ENCODE measurements at places on chromosomes 2 and 18. TPM values are rescaled to one million over a fixed set of nuclear protein-coding genes. Genes with fewer than 3 reads are reported as not detected.

GRCh38 chr18:44811572-44812125, 131.0 kb downstream of the SETBP1 start:
- no peak for DNase-seq
- H3K36me3 ChIP-seq: no peaks in the 10 kb centered on the region

DNA sequence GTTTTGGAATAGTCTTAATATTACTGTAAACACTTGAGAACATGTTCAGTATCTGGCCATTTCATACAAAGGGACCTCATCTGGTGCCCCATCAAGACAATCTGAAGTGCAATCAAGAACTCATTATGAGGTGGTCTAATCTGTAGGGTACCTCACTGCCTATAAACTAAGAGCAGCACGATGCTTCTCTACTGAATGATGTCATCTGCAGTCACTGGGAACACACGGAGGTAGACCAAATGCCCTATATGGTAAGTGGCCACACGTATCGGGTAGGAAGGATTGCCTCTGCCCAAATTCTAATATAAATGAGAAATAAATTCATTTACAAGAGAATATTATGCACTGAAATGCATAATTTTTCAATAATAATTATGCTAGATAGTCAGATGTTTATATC, 90.4 kb downstream of the SLC8A1 start:
- H3K36me3 ChIP-seq: no peaks in the 10 kb centered on the region
- H3K4me1 ChIP-seq: no peaks in the 10 kb centered on the region
- H3K27me3 ChIP-seq: no peaks in the 10 kb centered on the region
- no peak overlapping the region for H3K27ac ChIP-seq

IL37 gene
- 0.09 TPM for total RNA-seq

- DNase-seq: no peak
- no peak overlapping the region for H3K4me3 ChIP-seq
- no peaks in the 10 kb centered on the region for H3K27me3 ChIP-seq
- no peaks in the 10 kb centered on the region for H3K4me1 ChIP-seq
Measured at GRCh38 chr2:148201075-148202004, 180.4 kb downstream of the MBD5 start.

GRCh38 chr2:128162266-128162665, 71.3 kb downstream of the UGGT1 start:
- DNase-seq: no peak
- H3K36me3 ChIP-seq: peaks cover 52% of the 10 kb centered on the region
- no peak overlapping the region for H3K27ac ChIP-seq
- H3K4me3 ChIP-seq: no peak overlapping the region
- no peaks in the 10 kb centered on the region for H3K4me1 ChIP-seq
- H3K27me3 ChIP-seq: no peaks in the 10 kb centered on the region

TRIM54 gene
- total RNA-seq: 0.14 TPM

- no peak for DNase-seq
- no peaks in the 10 kb centered on the region for H3K36me3 ChIP-seq
Measured at GRCh38 chr18:36531636-36532035, 234.1 kb downstream of the FHOD3 start.

DOK6 gene
- 0.57 TPM for total RNA-seq

DNA sequence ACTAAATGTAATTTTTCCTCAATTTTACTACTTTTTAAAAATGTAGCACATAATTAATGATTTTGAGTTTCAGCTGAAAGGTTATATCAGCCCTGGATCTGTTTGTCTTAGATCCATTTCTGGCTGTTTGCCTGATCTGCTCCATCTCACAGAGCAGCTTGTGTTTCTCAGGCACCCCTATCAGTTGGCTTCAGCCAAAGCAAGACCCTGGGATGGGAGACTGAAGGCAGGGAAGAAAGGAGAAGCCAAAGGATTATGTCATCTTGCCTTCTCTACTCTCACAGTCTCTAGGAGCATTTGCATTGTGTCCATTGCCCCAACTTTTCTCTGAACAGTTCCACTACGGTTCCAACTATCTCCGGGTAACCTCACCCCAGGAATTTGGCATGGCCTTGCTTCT, 110.5 kb downstream of the CCDC148 start:
- no peaks in the 10 kb centered on the region for H3K27me3 ChIP-seq
- H3K4me3 ChIP-seq: no peak overlapping the region
- DNase-seq: no peak
- no peaks in the 10 kb centered on the region for H3K36me3 ChIP-seq

DCDC2C gene
- 0.38 TPM for total RNA-seq

DNA sequence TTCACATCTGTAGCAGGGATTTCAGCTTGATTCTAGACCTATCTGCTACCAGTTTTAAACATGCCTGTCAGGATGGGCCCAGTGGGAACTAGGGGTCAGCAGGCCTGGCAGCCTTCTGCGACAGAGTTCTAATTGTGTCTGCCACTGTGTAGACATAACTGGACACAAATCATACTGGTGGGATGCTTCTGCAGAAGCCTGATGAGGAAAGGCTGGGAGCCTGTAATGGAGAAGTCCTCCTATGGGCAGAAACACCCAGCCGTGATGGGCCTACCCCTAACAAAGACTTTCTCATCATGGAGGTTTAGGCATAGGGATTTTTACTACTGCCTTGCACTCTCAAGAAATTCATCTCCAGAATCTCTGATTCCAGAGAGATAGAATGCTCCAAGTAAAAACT, 166.9 kb downstream of the PDE11A start:
- H3K4me1 ChIP-seq: no peaks in the 10 kb centered on the region
- H3K4me3 ChIP-seq: no peak overlapping the region
- no peak for DNase-seq
- H3K27me3 ChIP-seq: no peaks in the 10 kb centered on the region
- no peaks in the 10 kb centered on the region for H3K36me3 ChIP-seq

LCT gene
- 1.1 TPM for total RNA-seq

SLC5A7 gene
- total RNA-seq: 0.05 TPM
